Fibroblast of mammary gland (primary cell): ENCODE measurements at places on chromosomes 16 and 17.

DNA sequence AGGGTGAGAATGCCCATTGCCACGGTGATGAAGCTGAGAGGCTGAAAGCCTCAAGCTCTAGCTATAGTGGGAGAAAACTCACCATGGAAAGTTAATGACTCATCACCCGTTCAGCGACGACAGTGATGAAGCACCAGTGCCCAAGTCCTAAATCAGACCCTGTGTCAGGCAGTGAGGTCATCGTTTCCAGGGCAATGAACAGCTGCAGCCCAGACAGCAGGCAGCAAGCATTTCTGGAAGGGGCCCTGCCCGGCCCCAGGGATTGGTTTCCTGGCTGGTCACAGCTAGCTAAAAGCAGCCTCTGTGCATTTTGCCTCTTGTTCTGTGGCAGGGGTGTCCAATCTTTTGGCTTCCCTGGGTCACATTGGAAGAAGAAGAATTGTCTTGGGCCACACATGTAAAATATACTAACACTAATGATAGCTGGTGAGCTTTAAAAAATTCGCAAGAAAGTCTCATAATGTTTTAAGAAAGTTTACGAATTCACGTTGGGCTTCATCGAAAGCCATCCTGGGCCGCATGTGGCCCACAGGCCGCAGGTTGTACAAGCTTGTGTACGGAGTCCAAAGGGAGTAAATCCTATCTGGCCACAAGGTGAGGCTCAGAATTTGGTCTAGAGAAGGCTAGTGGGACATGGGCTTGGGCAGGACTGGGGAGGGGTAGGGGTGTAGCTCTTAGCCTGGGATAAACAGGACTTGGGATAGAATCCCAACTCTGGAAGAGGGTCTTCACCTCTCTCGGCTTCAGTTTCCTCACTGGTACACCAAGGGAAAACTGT is 40.6 kb downstream of the MIS12 start:
- peak; percentile 97 for DNase-seq

- DNase-seq = peak; percentile 55
These were observed 22.1 kb upstream of the FASN start for GRCh38 chr17:82120148-82120547.

DNA sequence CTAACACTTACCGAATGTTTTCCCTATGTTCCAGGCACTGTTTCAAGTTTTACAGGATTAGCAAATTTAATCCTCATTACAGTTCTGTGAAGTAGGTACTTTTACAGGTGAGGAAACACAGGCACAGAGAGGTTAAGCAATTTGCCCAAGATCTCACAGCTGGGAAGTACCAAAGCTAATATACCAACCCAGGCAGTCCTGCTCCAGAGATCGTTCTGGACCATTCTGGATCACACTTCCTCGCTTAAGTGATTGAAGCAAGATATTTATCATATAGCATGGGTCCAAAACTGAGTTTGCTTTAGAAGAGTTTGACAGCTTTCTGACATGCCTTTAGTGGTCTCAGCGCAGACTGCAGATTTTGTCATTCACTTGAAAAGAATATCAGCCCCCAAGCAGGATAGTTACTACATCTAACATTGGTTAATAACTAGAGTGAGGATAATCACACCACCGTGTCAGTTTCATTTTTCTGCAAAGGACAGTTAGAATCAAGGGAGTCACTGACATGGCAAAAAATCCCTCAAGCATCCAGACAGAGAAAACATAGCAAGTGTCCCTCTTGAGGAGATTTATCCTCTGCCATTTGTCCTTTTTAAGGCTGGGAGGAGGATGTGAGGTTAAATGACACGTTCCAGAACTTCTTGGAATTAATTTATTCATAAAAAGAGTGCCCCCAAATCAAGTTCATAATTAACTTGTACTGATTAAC is 5.1 kb downstream of the HS3ST3B1 start:
- no peak for DNase-seq

GRCh38 chr17:45783593-45784292 is 377 bp upstream of the CRHR1 start:
- DNase-seq = no peak

- no peak for DNase-seq
These were observed 22.5 kb upstream of the ICAM2 start for GRCh38 chr17:64042700-64043485.

GRCh38 chr17:20051624-20052023 is 42.5 kb downstream of the SPECC1 start:
- DNase-seq = no peak

DNA sequence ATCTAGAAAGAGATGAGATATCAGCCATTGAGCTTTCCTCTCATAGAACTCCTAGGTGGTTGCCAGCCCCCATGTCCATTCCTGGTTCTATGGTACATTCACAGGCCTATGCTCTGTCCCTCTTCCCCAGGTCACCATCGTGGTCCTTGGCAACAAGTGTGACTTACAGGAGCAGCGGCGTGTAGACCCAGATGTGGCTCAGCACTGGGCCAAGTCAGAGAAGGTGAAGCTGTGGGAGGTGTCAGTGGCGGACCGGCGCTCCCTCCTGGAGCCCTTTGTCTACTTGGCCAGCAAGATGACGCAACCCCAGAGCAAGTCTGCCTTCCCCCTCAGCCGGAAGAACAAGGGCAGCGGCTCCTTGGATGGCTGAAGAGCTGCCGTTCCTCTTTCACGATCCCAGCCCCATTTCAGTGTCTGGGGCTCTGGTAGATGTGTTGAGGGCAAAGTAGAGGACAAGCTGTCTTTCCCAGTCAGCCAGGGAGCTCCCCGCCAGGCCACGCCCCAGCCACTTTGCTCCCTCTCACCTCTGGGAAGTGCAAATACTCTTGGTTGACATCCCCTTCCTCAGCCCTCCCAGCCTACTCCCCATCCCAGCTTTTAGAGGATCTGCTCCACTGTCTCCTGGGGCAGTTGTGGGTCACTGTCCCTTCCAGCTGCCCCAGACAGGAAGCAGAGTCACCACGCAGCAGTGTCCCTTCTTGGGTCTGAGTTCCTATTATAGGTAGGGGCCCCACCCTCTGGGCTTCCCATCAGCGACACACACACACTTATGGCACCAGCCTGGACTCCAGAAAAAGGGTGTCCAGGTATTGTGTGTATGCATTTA is 3.8 kb downstream of the NKIRAS2 start:
- DNase-seq = peak; percentile 42

GRCh38 chr16:63038397-63039106 is 1002.3 kb upstream of the CDH8 start:
- DNase-seq = no peak

- peak; percentile 28 for DNase-seq
These were observed 40.7 kb downstream of the VAC14 start for GRCh38 chr16:70760221-70760620.

DNA sequence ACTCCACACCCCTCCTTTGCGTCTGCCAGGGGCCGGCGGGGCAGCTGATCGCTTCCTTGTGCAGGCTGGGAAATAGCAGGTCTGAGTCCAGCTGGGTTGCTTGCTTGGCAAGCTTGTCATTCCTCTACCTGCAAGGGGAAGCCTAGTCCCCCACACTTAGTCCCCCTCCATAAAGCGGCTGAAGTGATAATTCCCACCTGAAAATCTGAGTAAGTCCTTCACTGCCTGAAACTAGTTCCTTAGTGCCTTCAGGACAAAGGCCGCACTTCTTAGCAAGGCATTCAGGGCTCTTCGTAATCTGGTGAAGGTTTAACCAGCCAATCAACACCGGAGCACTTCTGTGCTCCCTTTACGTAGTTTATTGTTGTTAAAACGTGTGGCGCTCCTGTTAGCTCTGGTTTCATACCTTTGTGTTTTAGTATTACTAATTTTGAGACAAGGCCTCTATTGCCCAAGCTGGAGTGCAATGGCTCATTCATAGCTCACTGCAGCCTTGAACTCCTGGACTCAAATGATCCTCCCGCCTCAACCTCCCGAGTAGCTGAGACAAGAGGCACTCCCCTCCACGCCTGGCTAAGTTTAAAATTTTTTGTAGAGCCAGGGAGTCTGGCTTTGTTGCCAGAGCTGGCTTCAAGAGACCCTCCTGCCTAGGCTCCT is 817 bp downstream of the PSKH1 start:
- DNase-seq = peak; percentile 18
